Hepatic stellate cell (primary cell): ENCODE measurements at places on chromosomes 11 and 22.

DNA sequence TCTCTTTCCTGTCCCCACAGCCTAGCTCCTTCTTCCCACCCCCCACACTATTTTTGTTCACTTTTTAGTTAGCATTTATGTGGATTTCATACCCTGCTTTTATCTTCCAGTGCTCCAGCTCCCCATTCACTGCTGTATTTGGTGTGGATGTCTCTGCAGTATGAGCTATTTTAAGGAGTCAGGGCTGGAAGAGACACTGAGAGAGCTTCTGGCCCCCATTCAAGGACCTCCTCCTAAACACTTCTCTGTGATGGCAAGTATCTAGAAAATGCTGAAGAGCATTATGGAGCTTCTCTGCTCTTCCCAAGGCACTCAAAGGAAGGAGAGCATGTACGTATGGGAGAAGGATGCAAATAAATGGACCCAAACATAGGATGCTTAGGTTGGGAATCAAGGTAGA lies 79.5 kb downstream of the RAB30 start:
- no peak for DNase-seq

DNA sequence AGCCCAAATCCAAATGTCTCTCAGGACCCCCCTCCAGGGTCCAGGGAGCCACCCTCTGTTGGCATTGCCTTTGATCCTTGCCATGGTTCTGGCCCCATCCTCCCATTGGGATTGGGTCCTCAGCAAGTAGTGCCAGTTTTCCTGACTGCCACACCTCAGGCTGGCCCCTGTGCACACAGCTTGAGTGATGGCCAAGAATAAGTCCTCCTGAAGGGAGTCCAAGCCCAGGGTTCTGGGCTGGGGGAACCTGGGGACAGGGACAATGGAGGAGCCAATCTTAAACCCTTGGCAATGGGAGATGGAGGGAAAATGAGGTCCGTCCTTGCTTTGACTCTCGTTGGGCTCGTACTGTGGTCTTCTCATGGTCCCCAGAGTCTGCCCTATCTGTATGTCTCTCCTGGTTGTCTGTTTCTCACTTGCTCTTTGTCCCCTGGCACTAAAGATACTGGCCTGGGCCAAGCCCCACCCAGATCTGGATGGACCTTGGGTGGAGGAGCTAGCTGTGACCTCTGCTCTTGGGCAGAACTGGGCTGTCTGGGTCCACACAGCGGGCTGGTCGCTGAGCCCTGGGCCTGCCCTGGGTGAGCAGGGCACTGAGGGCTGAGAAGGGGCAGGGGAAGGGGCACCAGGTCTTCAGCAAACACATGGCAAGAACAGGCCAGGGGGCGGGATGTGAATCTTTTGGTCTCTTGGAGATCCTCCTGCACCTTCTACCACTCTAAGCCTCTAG lies 2.9 kb downstream of the SOX10 start:
- no peak for DNase-seq

- DNase-seq, result no peak
Measured at GRCh38 chr11:78314762-78315161, 102.9 kb downstream of the GAB2 start.

DNA sequence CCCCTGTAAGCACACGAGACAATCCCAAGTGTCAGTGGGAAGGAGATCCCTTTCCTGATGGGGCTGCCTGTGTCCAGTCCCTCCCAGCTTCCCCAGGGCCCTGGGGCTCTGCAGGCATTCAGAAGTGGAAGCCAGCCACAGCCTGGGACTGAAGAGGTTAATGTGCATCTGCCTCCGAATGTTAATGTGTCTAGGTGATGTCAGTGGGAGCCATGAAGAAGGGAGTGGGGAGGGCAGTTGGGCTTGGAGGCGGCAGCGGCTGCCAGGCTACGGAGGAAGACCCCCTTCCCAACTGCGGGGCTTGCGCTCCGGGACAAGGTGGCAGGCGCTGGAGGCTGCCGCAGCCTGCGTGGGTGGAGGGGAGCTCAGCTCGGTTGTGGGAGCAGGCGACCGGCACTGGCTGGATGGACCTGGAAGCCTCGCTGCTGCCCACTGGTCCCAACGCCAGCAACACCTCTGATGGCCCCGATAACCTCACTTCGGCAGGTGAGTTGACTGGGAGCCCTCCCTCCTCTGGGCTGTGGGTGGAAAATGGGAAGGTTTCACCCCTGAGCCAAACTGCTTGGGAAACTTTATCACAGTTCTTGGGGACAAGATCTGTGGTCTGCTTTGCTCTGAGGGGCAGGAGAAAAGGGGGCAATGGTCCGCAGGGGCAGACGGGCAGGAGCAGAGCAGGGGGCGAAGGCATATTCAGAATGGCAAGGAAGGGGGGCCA lies at the start of gene MCHR1:
TSS of gene MCHR1 (plus strand) at position 236 of the 715 bp plus-strand sequence. CDS start at position 405, 169 bp downstream.
- DNase-seq, result no peak

- DNase-seq, result no peak
Measured at GRCh38 chr22:17860220-17860965, 86.1 kb upstream of the BID start.

DNA sequence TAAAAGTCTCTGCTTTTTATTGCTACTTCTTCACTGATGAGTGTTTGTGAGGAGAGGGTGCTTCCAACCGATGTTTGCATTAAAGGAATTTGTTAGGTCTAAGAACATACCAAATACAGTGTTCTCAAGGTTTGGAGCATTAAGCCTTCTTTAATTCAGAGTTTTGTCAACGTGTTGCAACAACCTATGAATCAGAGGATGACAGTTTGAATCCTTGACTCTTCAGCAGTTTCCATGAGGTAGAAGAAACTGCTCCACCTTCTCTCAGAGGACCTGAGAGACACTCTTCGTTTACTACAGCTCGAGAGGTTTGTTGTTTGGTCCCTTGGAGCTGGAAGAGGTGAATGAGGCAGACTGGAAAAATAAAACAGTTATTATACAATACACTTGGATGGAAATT lies 55.7 kb downstream of the NCAM1 start:
- DNase-seq, result no peak

DNA sequence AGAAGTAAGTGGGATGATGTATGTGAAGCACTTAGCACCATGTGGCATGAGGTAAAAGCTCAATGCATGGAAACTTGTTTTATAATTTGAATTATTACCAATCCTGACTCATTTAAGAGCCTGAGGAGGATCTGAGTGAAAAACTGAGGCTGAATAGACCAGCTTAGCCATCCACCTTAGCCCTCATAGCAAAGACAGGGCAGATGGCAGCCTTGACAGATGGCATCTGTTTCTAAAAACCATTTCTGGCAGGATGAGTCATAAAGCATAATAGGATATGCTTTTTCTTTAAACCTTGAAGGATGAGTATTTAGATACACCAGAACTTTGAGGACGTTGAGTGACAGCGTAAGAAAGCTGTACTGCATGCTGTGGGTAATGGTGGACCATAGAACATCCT lies 61.0 kb upstream of the NAV2 start:
- DNase-seq, result no peak

DNA sequence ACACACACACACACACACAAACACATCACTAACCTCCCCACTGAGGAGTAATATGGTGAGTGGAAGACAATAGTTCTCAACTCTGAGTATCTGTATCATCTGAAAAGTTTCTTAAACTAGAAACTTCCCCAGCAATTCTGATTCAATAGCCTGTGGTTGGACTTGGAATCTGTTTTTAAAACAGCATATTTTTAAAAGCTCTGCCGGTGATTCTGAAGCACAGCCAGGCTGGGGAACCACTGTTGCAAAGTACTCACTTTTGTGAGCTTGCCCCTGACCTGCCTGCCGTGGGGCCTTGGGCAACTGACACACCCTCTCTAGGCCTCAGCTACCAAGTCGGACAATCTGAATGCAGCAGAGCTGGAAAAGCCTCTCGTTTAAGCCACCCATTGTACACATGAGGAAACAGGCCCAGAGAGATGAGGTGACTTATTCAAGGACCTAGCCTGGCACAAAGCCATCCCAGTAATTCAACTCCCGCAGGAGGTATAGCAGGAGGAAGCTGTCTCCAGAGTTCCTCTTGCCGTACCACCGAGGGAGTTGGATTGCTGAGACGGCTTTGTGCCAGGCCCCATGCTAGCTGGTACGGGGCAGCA lies 8.9 kb downstream of the SLC15A3 start:
- no peak for DNase-seq

GRCh38 chr22:20566420-20567260 lies 59.2 kb downstream of the MED15 start:
- DNase-seq, result no peak

- no peak for DNase-seq
Measured at GRCh38 chr11:3616721-3617460, 24.9 kb downstream of the ART5 start.

- peak; percentile 89 for DNase-seq
Measured at GRCh38 chr11:32434356-32435151, 785 bp downstream of the WT1 start.

DNA sequence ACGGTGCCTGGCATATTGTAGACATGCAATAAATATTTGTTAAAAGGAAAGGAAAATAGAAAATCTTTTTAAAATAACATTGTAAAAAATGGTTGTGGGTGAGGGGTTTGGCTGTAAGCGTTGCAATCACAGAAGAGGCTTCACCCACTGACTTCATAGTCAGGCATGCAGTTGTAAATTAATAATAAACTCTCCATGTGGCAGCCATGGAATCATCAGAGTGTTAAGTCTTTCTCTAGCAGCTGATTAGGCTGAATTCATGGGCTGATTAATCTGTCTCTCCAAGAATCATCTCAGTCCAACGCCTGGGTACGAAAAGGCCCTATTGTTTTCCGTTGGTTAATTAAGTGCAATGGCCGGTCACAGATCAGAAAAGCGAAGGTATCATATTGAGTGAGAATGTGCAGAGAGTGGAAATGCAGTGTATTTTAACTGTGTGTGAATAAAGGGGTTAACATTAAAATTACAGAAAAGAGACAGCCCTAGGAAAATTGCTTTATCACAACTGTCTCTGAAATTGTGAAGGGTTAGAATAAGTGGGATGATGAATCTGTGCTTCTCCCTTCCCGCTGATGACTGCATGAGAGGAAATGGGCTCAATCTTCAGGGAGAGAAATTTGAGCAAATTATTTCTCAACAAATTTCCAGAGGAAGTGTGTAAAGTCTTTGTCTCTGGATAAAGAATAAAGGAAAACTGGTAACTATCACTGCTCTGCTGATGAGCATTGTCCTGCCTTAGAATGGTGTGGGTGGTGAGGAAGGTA lies 269.0 kb downstream of the FAM76B start:
- no peak for DNase-seq

DNA sequence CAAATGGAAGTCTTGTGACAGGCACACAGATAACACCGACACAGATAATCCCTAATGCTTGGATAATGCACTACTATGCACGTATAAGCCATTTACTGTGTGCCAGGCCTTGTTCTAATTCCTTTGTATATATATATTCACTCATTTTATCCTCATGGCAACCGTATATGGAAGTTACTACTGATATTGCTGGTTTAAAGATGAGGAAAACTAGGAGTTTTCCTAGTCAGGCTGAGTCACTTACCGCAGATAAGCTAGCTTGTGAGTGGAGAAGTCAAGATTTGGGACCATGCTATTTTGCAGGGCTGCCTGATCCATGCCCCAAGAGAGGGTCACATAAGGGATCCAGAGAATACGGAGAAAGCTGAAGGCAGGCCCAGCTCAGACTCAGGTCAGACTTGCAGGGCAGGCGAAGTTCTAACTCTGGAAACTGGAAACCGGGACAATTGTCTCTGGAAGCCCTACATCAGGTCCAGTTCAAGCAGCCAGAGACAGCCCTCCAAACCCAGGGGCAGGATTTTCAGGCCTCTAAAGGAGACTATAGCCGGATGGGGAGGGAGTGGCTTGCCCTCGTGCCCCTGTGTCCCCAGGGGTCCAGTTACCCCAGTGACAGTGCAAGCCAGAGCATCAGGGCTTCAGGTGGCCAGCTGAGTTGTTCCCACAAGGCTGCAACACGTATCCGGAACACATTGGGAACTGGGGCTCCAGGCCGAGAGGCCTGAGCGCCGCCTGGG lies 534.8 kb downstream of the INSC start:
- DNase-seq, result no peak

DNA sequence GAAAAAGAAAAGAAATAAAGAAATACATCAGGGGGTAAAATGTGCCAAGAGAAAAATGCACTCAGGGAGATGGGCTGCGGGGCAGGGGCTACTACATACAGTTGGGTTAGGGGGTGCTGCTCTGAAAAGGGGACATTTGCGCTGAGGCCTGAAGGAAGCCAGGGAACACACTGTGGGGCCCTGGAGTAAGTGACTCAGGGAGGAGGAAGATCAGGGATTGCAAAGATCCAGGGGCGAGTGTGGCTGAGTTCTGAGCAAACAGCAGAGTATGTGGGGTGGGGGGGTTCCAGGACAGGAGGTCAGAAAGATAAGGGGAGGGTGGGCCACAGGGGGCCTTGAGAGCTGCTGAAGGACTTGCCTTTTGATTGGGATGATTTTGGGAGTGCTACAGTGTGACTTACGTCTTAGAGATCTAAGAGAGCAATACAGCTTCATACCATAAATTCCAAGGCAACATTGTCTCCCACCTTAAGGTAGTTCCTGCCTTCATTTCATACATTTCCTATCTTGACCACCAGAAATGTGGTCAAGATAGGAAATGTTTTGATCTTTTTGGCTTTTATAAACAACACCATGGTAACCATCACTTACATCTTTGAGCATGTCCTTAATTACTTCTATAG lies 5.8 kb downstream of the A4GALT start:
- DNase-seq, result no peak

- DNase-seq, result no peak
Measured at GRCh38 chr11:124830749-124831148, 30.5 kb upstream of the MSANTD2 start.

- peak; percentile 23 for DNase-seq
Measured at GRCh38 chr11:5808500-5809121, at the start of gene OR52N2. Gene OR52N2, plus strand, starts transcription at chr11:5808924. Its CDS starts 11,412 bp downstream, at chr11:5820336.

GRCh38 chr11:123977731-123978347 lies at the start of gene OR10S1:
Gene OR10S1, minus strand, starts transcription at chr11:123977781. Its CDS starts 117 bp downstream, at chr11:123977664.
- DNase-seq, result no peak

GRCh38 chr11:73645121-73645969 lies 1.0 kb upstream of the PLEKHB1 start:
- no peak for DNase-seq

DNA sequence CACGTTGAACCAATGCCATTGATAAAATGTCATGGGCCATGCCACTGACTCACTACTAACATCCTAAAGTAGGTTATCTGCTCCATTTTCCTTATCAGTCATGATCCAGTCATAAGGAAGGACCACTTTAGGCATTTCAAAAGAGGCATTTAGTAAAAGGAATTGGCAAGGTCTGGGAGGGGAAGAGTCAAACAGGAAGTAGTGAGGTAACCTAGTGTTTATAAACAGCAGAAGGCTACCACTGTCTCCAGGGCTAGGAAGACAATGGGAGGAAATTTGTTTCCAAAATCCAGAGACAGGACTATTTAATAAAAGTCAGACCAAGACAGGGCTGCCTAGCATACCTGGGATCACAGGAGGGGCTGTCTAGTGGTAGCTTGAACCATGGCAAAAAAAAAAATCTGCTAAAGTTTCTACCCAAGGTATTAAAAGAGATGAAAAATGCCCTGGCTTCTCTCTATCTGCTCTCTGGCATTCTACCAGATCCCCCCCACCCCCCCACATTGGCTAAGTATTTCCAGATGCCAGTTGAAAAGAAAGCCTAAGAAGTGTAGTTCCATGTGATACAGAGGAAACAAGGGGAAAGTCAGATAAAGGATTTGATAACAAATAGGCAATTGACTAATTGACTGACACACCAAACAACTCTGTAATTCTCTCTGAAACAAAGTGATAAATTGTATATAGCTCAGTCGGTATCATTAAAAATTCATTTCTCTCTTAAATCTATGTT lies 50.4 kb upstream of the C11orf87 start:
- DNase-seq, result no peak
